SK-N-SH treated with all-trans-retinoic acid at 6 μM for 48 hours (cell line): ENCODE measurements at places on chromosomes 3 and 15.

- ATAC-seq, result no peak
These were observed 737 bp downstream of the DNAJA4 start for GRCh38 chr15:78265137-78265460.

DNA sequence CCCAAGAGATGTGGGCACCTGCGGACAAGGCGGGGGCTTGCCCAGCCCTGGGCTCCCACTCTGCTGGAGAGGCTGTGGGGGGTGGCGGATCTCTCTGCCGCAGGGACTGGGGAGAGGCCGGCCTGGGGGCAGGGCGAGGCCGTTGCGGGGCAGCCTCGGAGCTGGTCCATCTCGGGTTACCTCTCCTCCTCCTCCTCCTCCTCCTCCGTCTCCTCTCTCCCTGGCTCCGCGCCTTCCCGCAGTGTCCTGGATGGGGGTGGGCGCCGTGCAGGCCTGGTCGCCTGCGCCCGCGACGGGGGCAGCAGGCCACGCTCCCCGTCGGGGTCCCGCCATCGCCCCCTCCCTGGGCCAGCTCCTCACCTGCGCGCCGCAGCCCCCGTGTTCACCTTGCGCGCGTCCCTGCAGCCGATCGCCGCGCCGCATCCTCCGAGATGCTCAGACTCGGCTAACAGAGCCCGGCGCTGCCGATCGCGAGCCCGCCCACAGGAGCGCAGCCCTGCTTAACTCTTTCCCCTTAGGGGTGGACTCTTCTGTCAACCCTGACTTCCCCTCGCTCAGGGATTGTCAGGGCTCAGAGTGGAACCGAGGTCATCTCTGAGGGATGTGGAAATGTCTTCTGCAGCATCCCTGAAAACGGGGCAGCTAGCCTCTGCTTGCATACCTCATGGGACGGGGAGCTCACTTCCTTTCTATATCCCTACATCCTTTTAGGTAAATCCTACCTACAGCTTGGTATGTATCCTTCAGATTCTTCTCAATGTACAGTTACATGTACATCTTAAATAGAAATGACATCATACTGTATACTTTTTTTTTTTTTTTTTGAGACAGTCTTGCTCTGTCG, at the start of gene PRRT3:
Gene PRRT3 (minus strand): TSS at position 447 of the 844 bp plus-strand sequence. CDS start 2,293 bp downstream, outside the sequence.
- peak; percentile 89 for ATAC-seq

DNA sequence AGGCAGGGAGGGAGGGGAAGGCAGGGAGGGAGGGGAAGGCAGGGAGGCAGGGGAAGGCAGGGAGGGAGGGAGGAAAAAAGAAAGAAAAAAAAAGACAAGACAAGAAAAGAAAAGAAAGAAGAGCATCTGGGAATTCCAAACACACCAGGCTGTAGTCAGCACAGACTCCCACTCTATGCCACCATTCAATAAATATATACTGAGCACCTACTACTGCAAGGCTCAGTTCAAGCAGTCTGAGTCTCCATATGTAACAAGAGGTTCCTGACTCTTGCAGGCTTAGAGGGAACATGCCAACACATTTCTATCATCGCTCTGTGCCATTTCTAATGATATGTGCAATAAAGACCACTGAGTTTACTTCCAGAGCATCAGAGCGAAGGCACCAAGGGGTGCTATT, 47.7 kb downstream of the ANXA2 start:
- ATAC-seq, result peak; percentile 38

DNA sequence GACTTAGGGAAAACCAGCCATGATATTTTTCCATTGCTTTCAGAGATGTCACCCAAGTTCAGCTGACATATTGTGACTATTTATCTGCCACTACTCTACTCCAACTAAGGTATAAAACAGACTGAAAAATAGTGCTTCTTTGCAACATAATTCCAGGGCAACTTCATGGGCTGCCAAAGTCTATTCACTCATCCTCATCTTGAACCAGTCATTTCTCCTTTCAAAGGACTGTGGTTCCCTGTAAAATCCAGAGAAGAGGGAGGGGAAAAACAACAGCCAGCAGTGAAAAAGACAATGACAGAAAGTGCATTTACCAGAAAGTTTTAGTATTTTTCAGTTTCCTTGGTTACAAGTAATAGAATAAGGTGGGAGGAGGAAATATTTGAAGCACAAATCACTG, 191.1 kb downstream of the EFHB start:
- ATAC-seq, result no peak

DNA sequence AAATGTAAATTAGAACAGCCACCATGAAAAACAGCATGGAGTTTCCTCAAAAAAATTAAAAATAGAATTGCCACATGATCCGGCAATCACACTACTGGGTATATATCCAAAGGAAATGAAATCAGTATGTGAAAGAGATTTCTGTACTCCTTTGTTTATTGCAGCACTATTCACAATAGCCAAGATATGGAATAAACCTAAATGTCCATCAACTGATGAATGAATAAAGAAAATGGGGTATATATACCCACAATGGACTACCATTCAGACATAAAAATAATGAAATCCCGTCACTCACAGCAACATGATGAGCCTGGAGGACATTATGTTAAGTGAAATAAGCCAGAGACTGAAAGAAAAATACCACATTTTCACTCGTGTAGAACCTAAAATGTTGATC, 296.9 kb downstream of the RAP2B start:
- no peak for ATAC-seq

- peak; percentile 40; the same call in 2 of the 3 replicates for ATAC-seq
These were observed 971 bp downstream of the C3orf22 start for GRCh38 chr3:126557761-126558160.

DNA sequence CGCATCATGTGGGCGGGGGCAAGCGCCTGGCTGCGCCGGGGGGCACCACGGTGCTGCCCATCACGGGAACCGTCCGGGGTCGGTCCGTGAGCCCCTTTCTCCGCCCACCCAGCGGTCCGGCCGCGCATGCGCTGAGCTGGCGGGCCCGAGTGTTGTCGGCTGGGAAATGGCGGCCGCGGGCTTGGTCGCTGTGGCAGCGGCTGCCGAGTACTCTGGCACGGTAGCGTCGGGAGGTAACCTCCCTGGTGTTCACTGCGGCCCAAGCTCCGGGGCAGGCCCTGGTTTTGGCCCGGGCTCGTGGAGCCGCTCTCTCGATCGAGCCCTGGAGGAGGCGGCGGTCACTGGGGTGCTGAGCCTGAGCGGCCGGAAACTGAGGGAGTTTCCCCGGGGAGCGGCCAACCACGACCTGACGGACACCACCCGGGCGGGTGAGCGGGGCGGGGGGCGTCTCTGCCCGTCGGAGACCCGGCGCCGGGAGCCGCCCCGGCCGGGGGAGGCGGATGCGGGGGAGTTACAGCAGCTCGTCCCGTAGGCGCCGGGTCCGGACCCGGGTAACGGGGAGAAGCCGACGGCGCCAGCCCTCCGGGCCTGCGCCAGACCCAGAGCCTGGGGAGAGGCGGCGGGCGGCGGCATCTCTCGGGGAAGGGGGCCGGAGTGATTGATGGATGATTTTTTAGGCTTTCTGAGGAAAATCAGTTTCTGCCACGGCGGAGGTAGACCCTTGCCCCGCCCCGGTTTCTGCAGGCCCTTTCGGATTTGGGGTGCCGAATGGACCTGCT, at the start of gene LRCH3:
Gene LRCH3 (plus strand): TSS at position 142 of the 779 bp plus-strand sequence. CDS start 25 bp downstream, at position 167.
- peak; percentile 91 for ATAC-seq

DNA sequence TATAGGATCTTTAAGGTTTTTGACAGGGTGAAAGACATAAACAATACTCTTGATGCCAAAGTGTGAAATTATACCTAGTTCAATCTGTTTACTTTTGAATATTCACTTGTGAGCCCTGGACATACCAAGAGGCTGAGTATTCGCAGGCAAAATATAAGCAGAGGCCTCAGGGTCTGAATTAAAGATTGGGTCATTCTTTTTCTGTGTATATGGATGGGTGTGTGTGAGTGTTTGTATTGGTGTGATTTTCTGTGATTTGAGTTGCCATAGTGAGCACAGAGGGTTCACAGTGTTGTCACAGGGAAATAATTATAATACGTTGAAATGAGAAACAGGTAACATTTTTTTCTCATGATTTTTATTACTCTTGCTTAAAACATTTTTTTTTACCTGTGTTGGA, 770.7 kb upstream of the ALCAM start:
- ATAC-seq, result no peak

GRCh38 chr3:11624161-11624560, 19.6 kb downstream of the VGLL4 start:
- ATAC-seq, result no peak

DNA sequence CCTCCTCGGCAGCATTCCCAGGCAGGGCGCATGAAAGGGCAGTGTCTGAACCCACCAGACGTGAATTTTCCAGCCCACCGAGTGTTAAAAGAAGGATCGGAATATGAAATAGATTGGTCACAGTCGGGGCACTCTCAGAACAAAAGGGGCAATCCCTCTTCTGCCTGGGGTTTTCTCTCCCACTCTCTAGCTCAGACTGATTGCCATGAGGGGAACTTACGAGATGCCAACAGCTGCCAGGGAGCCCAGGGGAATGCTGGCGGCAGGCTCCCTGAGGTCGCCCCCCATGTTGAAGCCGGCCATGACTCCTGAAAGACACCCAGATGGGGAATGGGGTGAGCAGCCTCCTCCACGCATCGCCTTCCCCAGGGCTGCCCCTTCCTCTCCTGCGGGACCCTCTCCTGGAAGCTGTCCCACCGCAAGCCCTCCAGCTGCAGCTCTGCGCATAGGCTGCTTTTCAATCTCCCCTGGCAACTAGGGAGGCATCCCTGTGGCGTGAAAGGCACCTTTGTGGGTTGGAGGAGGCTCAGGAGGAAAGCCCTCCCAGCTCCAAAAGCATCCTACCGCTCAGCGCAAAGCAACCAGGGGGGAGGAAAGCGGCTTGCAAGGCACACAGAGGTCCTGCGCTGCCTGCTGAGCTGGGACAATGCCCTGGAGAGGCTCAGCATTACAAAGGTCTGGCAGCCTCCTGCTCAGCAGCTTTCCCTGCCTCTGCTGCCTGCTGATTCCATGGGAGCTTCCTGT, 64.8 kb upstream of the HEG1 start:
- peak; percentile 28; the same call in 1 of the 3 replicates for ATAC-seq

DNA sequence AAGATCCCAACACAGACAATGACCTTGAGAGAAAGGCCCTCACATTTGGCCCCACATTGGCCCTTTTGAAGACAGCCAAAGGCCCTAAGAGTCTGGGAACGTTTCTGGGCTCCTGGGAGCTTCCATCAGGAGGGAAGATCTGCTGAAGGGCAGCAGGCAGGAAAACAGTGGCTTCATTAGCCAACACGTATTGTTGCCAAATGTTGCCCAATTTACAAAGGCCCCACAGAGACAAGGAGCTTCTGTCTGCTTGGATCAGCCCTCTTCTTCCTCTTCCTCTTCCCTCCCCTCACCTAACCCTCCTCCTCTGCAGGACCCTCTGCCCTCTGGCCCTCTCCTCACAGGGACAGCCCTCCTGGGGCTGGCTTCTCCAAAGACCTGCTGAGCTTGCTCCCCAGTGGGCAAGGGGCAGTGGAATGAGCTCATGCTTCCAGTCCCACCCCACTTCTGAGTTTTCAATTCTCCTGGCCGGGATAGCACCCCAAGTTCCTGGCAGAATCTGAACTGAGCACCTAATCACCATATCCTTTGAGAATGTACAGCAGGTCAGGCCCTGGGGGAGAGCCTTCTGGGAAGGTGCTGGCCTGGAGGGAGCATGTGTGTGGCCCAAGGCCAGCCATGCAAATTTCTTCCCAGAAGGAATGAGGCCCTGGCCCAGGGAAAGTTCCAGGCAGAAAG, 5.1 kb upstream of the LTF start:
- ATAC-seq, result no peak

- no peak for ATAC-seq
These were observed 18.9 kb downstream of the MAP2K1 start for GRCh38 chr15:66405615-66406014.

- ATAC-seq, result peak; percentile 96
These were observed 817.5 kb upstream of the ALCAM start for GRCh38 chr3:104549099-104549714.

DNA sequence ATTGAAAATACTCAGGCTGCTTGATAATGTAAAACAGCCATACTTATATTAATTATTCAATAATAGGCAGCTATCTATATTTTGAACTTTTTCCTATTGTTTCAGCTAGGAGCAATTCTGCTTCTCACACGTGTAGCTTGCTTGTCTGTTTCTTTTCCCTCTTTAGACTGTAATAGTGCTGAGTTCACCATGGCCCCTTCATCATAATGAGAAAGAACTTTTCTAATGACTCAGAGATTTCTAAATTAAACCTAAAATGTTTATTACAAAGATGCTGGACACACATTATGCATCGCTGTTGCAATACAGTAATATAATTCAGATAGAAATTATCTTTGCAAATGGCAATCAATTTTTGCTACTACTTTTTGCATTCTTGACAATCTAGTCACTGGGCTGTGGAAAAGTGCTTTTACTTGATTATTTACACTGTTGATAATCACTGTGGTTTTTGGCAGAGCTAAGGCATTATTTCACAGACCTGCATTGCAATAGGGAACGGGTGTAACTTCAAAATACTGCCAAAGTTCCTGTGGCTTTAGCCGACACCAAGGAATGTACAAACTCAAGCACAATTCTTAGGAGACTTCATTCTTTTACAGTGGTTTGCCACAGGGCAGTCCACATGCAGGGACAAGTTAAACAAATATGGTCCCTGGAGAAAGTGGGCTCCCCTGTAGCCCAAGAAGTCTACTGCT, 281.0 kb upstream of the TBL1XR1 start:
- peak; percentile 96 for ATAC-seq

DNA sequence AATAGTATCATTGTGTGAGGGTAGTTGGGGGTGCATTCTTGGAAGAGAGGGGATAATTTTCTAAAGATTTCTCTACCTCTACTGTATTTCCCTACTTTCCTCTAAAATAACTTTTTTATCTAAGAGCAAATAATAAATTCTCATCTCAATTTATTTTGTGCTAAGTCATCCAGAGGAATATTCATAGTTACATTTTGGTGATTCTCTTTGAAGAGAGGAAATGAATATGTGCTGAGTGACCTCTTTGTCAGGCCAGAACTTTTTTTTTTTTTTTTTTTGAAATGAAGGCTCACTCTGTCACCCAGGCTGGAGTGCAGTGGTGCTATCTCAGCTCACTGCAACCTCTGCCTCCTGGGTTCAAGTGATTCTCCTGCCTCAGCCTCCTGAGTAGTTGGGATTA, 15.1 kb upstream of the CCDC80 start:
- no peak for ATAC-seq

GRCh38 chr3:122081543-122082247, 26.5 kb downstream of the CD86 start:
- ATAC-seq, result no peak

DNA sequence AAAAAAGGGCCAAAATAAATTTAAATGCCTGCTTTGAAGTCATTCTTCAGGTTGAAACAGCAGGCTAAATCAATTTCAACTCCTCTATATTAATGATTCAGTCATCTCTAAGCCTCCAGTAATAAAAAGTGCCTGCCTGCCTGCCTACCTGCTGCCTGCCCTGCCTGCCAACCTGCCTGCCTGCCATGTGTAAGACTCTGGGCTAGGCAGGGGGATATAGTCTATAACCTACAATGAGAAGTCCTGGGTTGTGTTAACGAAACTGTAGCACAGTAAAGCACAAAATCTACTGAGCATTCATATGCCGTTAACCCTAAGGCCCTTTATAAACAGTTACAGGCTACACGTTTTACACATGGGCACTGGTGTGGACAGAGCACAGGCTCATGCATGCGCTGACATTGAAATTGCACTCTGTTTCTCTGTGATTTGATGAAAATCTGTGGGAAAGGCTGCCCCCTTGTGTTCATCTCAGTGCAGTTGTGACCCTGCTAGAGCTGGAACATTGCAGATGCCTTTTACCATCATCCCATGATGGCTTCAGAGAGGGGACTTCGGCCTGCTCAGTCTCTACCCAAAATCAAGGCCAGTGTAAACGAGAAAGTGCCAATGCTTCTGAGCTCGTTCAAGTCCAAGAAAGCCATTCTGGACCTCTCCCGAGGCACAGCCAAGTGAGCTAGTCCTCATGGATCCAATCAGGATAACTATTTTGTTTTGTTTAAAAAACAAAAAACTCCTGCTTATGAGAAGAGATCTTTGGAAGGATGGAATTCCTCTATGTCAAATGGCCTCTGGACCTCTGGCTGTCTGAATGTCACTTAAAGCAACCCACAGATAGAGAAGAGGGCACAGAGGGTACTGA, 64.6 kb downstream of the EFL1 start:
- ATAC-seq, result peak; percentile 100
